CD4-positive, alpha-beta T cell treated with Interleukin-6 at 100 ng/mL for 8 hours (primary cell): ENCODE measurements at places on chromosomes 4 and X.

DNA sequence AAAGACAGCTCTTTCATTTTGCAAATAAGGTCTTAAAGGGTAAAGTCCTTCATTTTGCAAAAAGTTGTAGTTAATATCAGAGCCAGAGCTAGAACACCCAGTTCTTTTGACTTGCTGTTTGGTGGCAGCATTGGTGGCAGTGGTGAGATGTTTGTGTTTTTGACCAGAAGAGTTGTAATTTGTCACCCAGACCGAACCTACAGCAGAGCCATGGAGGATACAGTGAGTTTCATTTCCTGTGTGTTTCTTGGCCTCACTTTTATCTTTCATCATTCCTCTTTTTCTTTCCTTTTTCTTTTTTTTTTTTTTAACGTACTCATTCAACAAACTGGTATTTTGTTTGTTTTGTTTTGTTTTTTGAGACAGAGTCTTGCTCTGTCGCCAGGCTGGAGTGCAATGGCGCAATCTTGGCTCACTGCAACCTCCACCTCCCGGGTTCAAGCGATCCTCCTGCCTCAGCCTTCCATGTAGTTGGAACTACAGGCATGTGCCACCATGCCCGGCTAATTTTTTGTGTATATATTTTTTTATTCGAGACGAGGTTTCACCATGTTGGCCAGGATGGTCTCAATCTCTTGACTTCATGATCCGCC is 116.4 kb downstream of the AFF1 start:
- no peak for DNase-seq

DNA sequence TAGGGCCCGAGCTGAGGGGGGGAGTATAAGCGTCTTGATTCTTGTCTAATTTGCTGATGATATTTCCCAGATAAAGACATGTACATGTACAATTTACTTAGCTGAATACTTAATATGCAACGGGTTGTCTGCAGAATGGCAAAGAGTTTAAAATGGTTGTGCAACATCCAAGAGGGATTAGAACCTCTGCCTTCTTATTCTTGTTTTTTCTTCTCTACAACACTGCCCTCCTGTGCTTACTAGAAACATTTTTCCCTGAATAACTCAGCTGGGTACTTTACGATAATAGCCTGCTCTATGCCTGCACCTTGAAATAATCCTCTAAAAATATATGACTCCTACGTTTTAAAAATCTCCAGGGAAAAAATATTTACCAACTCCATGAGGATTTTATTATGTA is 41.8 kb downstream of the INTS12 start:
- no peak for DNase-seq

GRCh38 chrX:41553688-41554087 is 106.5 kb downstream of the NYX start:
- no peak for DNase-seq

GRCh38 chrX:153764786-153765137 is 713 bp downstream of the PLXNB3 start:
- DNase-seq = no peak

GRCh38 chr4:7787067-7787466 is 152.6 kb downstream of the AFAP1 start:
- no peak for DNase-seq

DNA sequence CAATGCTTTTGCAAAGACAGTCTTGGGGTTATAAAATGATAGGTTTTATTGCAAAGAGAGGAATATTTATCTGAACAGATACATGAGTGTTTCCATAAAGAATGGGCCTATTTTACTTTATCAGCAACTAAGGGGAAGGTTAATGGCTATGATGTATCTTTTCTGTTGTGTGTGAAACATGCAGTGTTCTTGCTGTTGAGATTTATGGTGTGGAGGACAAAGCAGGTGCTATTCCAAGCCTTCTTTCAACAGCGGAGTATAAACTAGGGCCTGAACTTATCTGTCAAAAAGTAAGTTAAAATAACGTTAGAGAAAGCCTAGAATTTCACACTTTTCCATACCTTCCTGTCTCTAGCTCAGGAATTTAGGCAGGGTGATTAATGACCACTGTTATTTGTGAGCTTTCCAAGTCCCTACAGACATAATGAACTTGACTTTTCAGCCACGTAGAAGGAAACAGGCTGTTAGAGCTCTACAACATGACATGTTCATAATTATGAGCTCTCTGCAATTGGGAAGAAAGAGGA is 411.4 kb downstream of the IL1RAPL1 start:
- no peak for DNase-seq

GRCh38 chr4:24114444-24114843 is 224.6 kb upstream of the PPARGC1A start:
- DNase-seq = no peak

DNA sequence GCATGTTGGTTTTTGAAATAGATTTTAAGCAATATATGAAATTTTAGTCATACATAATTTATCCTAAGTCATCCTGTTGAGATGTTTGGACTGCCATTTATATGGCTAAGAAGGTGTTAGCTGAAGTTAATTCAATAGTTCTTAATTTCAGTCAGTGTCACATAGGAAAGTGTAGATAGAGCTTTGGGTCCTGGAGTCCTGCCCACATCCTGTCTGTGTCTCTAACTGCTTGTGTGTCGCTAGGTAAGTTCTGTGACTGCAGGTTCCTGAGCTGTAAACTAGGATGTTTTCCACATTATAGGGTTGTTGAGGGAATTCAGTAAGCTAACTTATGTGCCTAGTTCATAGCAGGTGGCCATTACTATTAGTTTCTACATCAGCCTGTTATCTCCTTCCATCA is 20.7 kb downstream of the OFD1 start:
- peak; percentile 7 for DNase-seq

DNA sequence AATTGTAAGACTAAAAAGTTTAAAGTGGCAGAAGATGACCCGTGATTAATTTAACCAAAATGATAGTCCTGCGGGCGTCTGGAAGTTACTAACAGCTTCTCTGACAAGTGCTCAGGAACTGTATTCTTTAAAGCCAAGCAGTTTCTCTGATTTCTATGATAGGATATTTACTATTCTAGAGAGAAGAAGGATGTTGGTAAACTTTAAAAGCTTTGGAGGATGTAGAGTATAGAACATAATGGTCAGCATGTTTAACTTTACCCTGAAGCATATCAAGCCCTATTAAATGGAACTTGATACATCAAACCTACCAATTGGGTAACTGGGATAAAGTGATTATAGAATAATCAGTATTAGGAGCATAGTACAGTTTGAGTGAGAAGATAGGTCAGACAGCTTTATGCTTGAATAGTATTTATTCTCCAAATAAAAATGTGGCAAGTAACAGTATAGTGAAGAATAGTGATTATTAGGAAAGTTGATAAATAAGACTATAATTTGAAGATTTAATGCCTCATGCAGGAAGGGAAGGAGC is 1.8 kb downstream of the STIM2 start:
- no peak for DNase-seq

GRCh38 chr4:828641-829271 is 2.8 kb upstream of the CPLX1 start:
- DNase-seq = no peak
